ENCODE measurements at places on chromosomes 12 and 14.
A peak's percentile ranks its signal among the peaks of the same experiment; 100 is the strongest.

DNA sequence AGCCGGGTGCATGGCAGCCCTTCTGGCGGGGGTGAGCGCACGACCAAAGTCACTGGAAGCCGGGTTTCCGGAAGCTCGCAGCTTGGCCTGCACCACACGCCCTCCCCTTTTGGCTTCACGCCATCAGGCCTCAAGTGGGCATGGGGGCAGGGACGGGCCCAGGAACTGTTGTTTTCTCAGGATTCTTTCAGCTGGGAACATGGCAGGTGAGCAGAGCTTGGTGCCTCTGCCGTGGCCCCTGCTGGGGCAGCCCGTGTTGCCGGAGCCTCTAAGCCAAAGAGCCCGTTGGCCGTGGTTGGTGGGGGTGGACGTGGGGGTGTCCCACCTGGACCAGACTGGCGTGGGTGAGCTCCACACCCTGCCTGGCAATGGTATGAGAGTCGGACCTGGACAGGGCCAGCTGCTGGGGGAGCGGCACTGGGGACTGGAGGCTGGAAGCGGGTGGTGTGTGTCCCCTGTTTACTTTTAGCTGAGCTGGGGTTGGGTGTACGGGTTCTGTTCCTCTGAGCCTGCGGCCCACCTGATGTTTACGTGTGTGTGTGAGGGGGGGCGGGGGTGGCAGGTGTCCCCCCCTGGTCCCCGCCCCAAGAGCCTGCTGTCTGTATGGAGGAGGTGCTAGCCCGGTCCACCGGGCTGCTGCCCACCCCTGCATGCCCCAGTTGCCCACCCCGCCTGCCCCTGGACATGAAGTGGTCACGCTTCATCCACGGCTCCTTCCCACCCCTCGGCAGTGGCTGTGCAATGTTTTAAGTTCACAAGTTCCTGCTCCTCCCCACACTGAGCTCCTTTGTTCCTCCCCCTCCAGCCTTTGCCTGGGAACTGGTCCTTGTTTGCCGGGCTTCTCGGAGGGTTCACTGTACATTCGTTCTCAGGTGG lies 28.7 kb upstream of the PLD4 start:
- no peak for DNase-seq

GRCh38 chr12:45112306-45112705 lies 61.4 kb upstream of the DBX2 start:
- DNase-seq, result no peak

GRCh38 chr14:104554608-104555429 lies 24.7 kb upstream of the C14orf180 start:
- DNase-seq, result no peak

- DNase-seq, result no peak
Measured at GRCh38 chr14:70921669-70922068, 14.4 kb downstream of the PCNX1 start.

DNA sequence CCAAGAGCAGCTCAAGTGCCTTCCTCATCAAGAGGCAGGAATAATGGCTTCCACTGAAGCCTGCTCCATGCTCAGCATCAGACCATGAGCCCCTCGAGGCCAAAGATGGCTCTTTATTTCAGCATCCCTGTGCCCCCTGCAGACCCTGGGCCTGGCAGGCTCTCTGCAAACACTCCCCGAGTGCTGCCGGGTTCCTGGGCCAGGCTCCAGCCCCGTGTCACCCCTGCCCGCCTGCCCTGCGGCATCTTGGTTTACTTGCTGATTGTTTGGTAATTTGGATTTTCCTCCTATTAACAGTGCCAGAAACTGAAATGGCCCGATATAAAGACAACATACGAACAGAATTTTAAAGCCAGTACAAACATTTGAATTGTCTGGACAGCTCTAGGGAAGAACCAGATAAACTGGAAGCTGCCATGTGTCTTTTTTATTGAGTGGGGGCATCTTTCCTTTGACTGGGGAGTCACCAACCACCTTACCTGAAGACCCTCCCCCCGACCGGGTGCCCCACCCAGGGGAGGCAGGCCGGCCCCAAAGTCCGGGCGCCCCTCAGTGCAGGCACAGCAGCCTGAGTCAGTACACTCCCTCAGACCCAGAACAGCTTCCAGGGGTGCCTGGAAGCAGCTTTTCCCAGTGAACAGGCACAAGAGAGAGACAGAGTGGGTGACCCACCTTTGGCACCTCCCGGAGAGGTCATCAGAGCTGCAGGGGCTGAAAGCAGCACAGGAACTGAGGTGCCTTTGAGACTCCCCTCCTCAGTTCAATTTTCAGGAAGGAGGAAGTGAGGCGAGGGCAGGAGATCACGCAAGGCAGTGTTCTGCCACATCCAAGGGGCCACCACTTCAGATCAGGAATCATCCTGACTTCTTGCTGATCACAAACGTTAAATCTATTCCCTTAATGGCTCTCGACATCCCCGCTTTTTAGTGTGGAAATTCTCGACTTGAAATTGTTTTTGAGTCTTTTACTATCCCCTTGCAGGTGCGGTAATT lies 30.6 kb downstream of the ITPK1 start:
- no peak for DNase-seq

GRCh38 chr12:54521293-54522060 lies 23.9 kb downstream of the NCKAP1L start:
- no peak for DNase-seq

GRCh38 chr12:57734591-57734990 lies 4.0 kb downstream of the AGAP2 start:
- no peak for DNase-seq

DNA sequence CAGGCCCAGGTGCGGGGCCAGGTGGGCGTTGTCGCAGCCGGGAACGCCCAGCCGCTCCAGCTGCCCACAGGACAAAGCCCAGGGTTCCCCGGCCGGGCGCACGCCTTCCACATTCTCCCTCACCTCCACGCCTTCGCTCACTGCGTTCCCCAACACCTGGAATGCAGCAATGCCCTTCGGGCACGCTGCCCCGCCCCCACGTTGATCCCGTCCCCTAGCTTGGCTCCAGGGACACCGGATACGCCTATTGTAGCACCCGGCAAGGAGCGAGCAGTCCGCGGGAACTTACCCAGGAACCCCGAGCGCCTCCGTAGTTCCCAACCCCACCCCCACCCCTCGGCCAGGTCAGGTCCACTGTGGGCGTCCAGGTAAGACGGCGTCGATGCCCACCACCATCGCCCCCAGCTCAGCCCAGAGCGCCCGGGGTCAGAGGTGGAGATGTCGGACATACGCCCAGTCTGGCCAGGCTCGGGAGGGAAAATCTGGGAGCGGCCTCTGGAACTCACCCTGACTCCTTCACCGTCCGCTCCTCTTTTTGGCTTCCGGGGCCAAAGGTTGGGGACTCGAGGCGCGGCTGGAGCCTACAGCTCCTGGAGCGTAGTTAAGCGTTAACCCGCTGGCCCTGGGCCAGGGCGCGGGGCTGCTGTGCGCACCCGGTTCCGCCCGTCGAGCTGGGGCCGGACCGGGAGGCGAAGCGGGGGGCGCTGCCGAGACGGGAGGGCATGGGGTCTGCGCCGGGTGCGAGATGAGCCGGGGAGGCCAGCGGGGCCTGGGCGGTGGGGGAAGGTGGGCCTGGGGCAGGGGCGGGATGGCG lies 594 bp upstream of the CEP170B start:
- DNase-seq, result no peak

DNA sequence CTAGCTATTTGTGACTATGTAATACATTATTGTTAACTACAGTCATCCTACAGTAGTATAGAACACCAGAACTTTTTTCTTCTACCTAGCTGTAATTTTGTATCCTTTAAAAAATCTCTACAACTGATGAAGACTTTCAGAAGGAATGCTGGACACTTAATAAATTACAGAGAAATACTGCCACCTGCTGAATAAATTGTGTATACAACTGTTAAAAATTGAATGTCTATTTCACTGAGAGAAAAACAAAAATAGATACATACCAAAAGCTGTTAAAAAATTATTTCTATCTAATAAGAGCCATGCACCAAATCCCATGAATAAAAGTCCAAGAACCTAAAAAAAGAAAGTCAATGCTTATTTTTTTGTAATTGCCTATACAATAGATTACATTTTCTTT lies 6.6 kb downstream of the TSPAN19 start:
- DNase-seq, result no peak

GRCh38 chr14:93348292-93348691 lies 1.3 kb downstream of the COX8C start:
- no peak for DNase-seq

DNA sequence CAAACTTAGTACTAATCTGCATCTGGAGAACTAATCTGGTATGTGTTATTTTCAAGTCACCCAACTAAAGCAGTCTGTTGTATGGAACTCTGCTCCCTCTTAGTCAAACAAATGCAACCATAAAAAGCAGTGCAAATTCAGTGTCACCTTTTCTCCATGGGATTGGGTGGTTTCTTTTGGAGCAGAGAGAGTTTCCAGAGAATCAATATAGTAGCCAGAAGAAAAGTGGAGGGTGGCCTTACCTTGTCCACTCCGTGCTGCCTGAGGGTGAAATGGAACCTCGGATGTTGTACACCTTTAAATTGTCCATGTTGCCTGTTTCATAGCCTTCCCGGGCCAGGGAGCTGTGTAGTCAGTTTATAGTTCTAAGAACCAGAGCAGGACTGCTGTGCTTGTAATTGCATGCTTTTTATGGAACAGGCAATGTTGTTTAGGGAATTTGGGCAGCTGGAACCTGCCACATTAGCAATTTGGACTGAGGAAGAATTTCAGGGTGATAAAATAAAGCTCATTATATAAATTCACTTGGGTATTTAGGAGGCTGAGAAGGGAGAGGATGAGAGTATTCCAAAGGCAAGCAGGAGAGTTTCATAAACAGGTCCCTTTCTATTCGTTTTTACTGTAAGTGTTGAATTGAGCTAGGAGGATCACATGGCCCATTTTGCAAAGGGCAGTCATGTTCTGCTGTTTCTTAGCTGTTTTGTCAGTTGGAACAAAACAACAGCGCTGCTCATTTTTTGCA lies 60.5 kb downstream of the CRADD start:
- DNase-seq, result no peak

DNA sequence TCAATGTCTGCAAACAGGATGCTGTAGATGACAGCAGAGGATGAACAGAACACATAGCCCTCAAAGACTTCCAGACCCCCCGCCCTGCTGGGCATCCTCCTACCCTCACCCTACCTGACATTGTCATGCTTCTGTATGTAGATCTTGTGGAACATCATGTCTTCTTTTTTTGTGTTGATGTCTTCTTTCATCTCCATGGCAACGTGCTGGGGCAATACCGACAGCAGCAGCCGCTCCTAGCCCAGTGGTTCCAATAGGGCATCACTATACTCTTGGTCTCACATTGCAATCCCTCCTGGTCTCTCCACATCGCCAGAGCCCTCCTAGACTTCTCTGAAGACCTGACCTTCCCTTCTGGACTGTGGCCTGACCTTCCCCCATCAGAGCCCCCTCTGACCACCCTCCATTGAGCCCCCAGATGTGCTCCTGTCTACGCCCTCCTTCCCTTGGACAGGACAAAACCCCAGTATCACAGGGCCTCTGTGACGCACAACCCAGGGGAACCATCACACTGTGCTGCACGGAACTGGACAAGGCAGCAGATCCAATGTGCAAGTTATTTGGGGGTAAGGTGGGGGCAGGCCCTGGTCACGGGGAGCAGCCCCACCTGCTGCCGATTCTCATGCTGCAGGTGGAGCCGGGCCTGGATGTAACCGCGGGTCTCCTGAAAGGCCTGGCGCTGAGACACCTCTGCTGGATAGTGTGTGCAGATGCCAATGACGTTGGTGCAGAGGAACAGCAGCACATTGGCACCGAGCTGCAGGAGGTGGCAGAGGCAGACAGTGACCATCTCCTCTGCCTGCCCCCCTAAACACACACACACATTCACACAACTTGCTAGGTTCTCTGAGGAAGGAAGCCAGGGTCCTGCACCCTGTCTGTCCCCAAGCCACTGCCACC lies 11.1 kb downstream of the ADCY6 start:
- no peak for DNase-seq

DNA sequence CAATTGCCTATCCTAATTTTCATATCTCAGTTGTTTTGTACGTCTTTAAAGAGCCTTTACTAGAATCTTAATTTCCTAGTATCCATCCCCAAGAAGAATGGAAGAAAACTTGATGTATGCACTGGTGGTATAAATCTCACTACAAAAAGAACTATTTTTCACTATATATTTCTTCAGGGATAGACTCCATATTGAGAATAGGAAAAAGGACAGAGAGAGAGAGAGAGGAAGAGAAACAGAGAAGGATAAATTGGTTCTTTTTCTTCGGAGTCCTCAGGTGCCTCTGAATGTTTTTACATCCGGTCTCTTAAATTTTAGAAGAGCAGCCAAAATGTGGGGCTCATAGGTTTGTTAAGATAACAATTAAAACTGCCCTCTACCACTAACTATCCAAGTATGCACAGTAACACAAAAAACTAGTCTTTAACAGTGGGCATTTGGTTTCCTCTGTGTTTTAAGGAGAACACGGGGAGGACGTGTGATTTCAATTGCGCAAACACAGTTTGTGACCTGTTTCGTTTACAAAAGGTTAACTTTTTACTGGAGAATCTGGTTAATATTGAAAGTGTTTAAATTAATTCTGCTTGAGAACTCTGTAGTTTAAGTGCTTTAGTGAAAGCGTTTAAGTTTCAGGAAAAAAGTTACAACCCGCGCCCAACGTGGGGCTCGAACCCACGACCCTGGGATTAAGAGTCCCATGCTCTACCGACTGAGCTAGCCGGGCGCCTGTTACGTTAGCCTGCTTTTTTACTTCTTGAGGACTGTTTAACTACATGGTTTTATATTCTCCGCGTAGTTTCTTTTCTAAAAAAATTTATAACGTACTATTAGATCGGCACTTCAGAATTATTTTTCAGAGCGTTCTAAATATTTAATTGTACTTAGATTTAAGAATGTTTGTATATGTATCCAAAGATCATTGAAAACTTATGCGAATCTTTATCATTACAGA lies 5.1 kb upstream of the PSMA3 start:
- peak; percentile 13 for DNase-seq

- peak; percentile 10 for DNase-seq
Measured at GRCh38 chr14:87896393-87897380, 96.3 kb downstream of the GALC start.

GRCh38 chr12:121452340-121452984 lies 52.5 kb downstream of the RNF34 start:
- DNase-seq, result no peak

- no peak for DNase-seq
Measured at GRCh38 chr12:27934276-27934675, 38.3 kb downstream of the PTHLH start.

DNA sequence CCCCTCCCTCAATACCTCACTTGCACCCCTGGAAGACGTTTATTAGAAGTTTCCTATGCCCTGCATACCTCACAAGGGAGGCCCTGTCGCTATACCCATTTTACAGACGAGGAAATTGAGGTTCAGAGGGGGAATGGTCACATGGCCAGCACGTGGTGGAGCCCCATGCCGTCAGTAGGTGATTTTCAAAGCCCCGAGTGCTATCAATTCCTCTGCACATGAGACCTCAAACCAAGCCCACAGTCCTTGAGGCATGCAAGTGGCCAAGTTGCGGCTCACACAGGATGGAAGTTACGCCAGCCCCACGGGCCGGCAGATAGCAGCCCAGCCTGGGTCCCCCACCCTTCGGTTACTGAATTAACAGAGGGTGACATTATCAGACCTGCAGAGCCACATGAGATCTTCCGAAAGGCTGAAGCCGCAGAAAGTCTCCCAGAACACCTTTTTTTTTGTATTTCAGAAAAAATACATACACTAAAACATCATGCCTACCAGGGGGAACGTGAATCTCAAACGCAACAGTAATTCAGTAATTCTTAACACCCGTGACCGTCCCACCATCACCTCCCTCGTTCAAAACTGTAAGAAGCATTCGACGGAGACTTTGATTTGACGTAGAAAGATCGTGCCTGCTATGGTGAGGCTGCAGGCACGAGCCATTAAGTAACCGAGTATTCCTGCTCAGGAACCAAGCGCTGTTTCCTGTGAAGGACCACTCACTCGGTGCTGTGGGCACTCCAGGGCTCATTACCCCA lies 129.0 kb downstream of the RFLNA start:
- DNase-seq, result no peak

Measured in skeletal muscle cell (primary cell).